ENCODE measurements at places on chromosomes 3 and 15. TPM values are rescaled to one million over a fixed set of nuclear protein-coding genes. Genes with fewer than 3 reads are reported as not detected.

The CD80 gene
- not detected for total RNA-seq

The TOPAZ1 gene
- not detected for total RNA-seq

The RASGRP1 gene
- total RNA-seq, result 0.39 TPM

The TRPC1 gene
- 3.8 TPM for total RNA-seq

The USP50 gene
- not detected for total RNA-seq

The CKMT1B gene
- 1.6 TPM for total RNA-seq

The ADAMTS9 gene
- 4.5 TPM for total RNA-seq

The SHF gene
- 6.1 TPM for total RNA-seq

The GOLGA6L4 gene
- total RNA-seq, result 1.8 TPM

The ZNF385D gene
- 0.28 TPM for total RNA-seq

The SPTBN5 gene
- 2.6 TPM for total RNA-seq

DNA sequence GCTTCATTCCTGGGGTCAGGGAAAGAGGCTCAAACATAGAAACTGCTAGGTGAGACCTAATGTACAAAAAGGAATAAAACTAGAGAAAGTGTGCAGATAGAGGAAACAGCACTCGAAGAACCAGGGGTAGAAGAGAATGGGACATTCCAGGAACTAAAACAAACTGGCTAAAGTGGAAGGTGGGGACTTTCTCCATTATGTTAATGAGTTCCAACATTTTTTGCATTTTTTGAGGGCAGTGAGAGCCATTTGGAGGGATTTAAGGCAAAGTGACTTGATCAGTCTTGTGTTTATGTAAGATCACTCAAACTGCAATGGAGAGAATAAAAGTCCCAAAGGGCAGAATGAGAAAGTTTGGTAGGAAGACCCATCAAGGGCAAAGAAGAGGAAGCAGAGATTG, 20.6 kb upstream of the SLC4A7 start:
- H3K36me3 ChIP-seq, result no peaks in the 10 kb centered on the region
- H3K27ac ChIP-seq, result no peak overlapping the region
- no peak for DNase-seq
- peaks cover 33% of the 10 kb centered on the region for H3K4me1 ChIP-seq
- H3K27me3 ChIP-seq, result no peaks in the 10 kb centered on the region
- no peak overlapping the region for H3K4me3 ChIP-seq

DNA sequence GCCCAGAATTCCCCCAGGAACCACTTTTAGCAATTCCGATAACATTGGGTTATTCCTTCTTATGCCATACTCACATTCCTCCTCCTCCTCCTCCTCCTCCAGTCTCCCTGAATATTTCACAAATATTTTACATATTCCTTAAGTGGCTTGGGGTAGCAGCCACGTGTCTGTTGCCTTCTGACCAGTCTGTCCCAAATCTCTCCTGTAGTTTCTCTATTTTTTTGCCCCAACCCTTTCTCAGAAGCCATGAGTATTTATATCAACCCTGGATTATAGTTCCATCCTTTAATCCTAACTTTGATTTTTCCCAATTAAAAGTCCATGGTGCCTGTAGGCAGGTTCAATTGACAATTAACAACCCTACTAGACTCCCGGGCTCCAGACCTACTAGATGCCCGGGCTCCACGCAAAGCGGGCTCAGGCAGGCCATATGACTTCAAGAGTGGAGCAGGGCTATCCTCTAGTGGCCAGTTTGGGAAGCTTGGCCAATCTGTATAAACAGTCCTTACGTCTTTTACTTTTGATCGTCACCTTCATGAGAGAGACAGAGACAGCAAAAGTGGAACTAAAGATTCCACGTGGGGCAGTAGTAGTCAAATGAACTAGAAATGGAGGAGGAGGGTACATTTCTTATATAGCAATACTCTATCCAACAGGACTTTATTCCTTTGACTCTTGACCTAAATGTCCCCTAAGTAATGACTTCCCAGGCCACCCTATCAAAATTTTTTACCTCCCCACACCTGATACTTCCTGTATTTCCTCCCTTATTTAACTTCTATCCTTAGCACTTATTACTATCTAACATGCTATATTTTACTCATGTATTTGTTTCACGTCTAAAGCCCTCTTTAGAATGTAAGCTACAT, 69.7 kb downstream of the USF3 start:
- H3K4me1 ChIP-seq, result 0 out of 2 replicates have a peak, but pooled peaks cover 4% of the 10 kb centered on the region
- peak; percentile 41 for DNase-seq
- H3K27ac ChIP-seq, result no peak overlapping the region

DNA sequence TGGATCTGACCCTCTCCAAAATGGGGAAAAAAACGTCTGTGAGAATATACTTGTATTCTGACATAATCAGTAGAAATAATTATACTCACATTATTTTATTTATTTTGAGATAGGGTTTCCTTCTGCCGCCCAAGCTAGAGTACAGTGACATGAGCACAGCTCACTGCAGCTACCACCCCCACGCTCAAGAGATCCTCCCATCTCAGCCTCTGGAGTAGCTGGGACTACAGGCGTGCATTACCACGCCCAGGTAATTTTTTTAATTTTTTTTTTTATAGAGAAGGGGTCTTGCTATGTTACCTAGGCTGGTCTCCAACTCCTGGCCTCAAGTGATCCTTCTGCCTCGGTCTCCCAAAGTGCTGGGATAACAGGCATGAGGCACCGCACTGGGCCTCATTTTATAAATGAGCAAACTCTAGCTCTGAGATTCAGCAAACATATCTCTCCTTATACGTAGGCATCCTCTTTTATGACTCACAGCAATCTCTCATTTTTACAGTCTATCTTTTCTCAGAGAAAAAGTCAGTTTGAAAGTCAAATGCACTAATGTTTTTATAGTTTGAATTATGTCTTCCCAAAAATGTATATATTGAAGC, 989 bp upstream of the VGLL3 start:
- H3K36me3 ChIP-seq, result no peaks in the 10 kb centered on the region
- no peak for DNase-seq
- H3K4me1 ChIP-seq, result peaks cover 59% of the 10 kb centered on the region
- H3K27me3 ChIP-seq, result no peaks in the 10 kb centered on the region
- H3K27ac ChIP-seq, result peak overlapping the region; percentile 69

GRCh38 chr3:44571024-44571423, 13.7 kb upstream of the ZNF660 start:
- DNase-seq, result no peak
- no peak overlapping the region for H3K4me3 ChIP-seq
- no peak overlapping the region for H3K27ac ChIP-seq
- H3K27me3 ChIP-seq, result peaks cover 8% of the 10 kb centered on the region
- no peaks in the 10 kb centered on the region for H3K36me3 ChIP-seq

DNA sequence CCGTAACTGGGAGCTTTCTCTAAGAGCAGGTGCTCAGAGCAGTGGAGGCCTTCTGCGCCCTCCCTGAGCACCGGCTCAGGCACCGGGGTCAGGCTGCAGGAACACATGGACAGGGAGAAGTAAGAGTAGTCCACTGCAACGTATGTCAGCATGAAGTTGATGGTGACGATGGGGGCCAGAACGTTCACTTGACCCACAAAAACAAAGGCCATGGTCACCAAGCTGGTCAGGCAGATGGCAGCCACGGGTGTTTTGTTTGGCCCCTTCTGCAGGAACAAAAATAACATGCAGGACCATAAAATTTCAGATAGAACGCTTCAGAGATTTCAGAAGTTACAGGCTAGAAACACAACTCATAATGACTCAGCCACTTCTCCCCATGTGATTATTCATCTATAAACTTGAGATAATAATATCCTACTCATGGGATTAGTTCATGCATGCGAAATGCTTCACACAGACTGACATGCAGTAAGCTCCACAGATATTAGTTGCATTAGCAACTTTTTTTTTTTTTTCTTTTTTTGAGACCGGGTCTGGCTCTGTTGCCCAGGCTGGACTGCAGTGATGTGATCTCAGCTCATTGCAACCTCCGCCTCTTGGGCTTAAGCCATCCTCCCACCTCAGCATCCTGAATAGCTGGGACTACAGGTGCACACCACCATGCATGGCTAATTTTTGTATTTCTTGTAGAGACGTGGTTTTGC, 52.2 kb upstream of the HEG1 start:
- peaks cover 40% of the 10 kb centered on the region for H3K4me1 ChIP-seq
- no peak for DNase-seq
- H3K27ac ChIP-seq, result peak overlapping the region; percentile 53
- H3K36me3 ChIP-seq, result peaks cover 7% of the 10 kb centered on the region

DNA sequence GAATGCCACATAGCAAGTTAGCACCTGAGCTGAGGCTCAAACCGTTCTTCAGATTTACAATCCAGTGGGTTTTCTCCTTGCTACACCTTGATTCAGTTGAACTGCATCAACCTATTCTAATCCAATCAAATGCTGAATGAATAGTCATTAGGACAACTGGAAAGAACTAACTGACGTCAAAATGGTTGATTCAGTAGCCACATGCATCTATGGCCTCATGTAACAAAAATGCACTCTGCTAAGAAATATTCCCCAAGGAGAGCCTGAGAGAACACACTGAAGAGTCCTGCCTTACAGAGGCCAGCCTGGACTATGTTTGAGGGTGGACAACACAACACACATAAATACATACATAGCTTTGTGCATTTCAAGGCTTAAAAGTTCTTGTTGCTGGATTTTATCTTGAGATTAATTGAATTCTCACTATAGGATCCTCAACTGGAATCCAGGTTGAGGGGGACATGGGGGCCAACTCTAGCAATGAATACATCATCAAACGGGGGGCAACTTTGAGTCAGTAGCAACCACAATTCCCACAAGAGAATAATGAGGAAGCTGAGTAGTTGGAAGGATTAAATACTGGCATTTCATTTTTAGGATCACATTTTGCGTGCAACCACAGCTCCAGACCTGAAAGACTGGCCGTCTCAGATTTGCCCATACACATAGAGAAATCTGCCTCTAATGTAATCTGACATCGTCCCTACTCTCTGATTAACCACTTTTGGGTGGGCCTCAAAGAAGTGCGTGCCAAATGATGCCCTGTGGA, 280.2 kb upstream of the ICE2 start:
- H3K4me3 ChIP-seq, result no peak overlapping the region
- H3K27me3 ChIP-seq, result no peaks in the 10 kb centered on the region
- H3K36me3 ChIP-seq, result no peaks in the 10 kb centered on the region
- no peak for DNase-seq
